Pulmonary artery endothelial cell (primary cell): ENCODE measurements at places on chromosomes 3 and 15. TPM values are rescaled to one million over a fixed set of nuclear protein-coding genes. Genes with fewer than 3 reads are reported as not detected.

- DNase-seq = no peak
Observed at GRCh38 chr3:146953511-146953981, 348.4 kb upstream of the PLSCR5 start.

GRCh38 chr15:70563561-70564095, 199.7 kb downstream of the UACA start:
- no peak for DNase-seq

- DNase-seq = no peak
Observed at GRCh38 chr15:65450556-65450955, 27.8 kb upstream of the IGDCC4 start.

GRCh38 chr3:116474801-116475200, 29.5 kb upstream of the LSAMP start:
- no peak for DNase-seq

GRCh38 chr15:101481917-101482525, 7.5 kb downstream of the PCSK6 start:
- no peak for DNase-seq

GRCh38 chr3:7381741-7382140, 520.8 kb downstream of the GRM7 start:
- no peak for DNase-seq

DNA sequence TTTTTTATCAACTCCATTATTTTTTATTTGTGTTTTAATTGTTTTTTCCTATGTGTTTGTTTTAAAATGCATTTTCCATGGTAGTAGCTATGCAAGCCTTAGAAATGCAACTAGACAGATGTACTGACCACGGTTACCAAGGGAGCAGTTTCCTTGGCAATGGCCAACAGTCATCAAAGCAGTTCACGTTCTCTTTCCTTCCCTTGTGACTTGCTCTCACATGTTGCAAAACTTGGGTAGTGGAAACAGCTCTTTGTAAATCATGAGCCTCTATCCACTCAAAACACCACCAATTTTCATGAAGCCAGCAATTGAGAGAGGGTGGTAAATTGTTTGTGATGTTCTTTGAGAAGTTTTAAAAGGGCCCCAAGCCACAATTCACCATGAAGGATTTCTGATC, 499.4 kb upstream of the MDFIC2 start:
- DNase-seq = no peak

DNA sequence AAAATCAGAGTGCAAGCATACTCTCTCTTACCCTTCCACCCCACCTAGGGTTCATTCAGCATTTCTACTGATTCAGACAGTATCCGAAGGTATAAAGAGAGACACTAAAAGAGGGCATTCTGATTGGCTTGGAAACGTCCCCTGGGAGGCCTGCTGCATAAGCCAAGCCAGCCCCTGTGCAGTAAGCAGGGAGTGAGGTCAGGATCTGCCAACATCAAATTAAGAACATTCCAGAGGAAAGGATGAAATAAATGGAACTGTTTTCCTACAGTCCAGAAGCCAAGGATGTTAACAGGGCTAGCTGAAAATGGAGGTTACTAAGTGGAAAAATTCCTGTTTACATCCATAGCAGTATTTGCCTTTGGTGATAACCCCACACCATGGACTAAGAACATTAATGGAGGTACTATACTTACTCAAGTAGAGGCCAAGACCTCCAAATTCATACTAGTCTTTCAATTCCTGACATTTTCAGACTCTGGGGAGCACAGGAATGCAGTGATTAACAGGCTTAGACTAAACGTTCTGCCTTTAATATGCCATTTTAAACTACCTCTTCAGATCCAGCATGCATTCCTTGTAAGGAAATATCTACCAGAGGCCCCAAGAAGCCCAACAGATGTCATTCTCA, 34.5 kb downstream of the NPTN start:
- no peak for DNase-seq

GRCh38 chr15:59208613-59209249, 2.1 kb downstream of the LDHAL6B start:
- no peak for DNase-seq

DNA sequence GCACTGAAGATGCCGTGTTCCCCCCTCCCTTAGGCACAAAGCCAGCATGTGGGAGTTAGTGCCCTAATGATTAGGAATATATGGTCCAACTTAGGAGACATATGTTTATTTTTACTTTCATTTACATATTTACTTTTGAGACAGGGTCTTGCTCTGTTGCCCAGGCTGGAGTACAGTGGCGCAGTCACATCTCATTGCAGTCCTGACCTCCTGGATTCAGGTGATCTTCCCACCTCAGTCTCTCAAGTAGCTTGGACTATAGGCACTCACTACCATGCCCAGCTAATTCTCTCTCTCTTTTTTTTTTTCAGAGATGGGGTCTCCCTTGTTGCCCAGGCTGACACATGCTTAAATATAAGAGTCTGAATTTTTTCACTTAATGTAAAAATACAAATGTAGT, 51.6 kb upstream of the TBC1D23 start:
- no peak for DNase-seq

- no peak for DNase-seq
Observed at GRCh38 chr3:11625376-11626083, 18.2 kb downstream of the VGLL4 start.

GRCh38 chr15:25611603-25612002, 172.8 kb upstream of the UBE3A start:
- no peak for DNase-seq

GRCh38 chr3:101695779-101696372, 9.4 kb upstream of the RPL24 start:
- DNase-seq = no peak

DNA sequence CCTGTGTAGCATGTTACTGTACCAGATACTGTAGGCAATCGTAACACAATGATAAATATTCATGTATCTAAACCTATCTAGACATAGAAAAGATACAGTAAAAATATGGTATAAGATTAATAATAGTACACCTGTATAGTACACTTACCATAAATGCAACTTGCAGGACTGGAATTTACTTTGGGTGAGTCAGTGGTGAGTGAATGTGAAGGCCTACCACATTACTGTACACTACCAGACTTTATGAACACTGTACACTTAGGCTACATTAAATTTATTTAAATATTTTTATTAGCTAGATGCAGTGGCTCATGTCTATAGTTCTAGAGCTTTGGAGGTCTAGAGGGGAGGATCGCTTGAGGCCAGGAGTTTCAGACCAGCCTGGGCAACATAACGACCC, 186.6 kb upstream of the ROPN1 start:
- DNase-seq = no peak

GRCh38 chr3:117790235-117790987, 1080.8 kb downstream of the TUSC7 start:
- no peak for DNase-seq

DNA sequence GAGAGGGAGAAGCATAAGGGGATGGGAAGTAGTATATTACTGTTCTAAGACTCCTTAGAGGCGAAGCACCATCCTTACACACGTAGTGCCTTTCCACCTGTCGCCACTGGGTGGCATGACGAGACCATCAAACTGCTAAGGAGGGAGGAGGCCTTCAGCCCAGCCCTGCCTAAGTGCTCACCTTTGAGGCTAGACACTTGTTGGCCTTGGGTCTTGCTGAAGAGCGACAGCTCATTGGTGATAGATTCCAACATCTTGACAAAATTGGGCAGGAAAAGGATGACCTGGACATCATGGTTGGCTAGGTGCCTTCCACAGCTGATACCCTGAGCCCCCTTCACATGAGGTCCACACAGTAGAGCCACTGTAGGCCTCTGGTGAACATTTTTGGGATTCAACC, 19.6 kb downstream of the CLK3 start:
- no peak for DNase-seq

DNA sequence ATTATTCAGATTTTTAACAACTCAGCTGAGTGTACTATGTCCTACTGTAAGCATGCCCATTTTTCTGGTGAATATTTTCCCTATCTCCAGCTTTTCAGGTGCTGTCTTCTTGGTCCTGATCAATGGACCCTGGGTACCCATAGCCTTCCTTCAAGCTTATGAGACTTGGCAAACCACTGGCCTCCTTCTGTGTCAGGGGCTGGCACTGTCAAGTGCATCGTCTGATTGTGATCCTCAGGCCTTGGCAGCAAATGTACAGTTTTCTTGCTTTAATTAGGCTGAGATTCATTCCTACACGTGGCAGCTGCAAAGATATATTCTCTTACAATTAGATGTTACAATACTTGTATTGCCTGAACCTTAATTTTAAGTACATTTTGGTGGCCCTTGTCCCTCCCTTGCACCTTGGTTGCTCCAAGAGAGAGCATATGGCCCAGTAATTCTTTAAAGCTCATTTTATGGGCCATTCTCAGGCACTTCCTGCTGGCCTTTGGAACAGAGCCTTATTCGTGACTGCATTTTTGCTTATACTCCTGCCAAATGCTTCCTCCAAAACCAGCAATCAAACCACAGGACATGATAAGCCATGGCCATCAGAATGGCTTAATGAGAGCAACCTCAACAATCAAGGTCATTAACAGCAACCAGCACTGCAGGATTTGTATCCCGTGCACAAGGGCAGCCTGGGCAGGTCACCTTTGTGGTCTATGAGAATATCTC, 179.9 kb downstream of the CNTN6 start:
- no peak for DNase-seq

- DNase-seq = no peak
Observed at GRCh38 chr3:160162440-160162839, 62.8 kb upstream of the C3orf80 start.

- DNase-seq = no peak
Observed at GRCh38 chr3:55487381-55488241, 505 bp upstream of the WNT5A start.

- no peak for DNase-seq
Observed at GRCh38 chr3:122857019-122857418, 62.1 kb downstream of the SLC49A4 start.

TM4SF4 gene
- total RNA-seq = not detected in 2 replicates

RIOX2 gene
- total RNA-seq = 27.4 and 33.6 TPM in 2 replicates

RFT1 gene
- total RNA-seq = 25.3 and 32.6 TPM in 2 replicates

MUC4 gene
- not detected in 2 replicates for total RNA-seq

CCR3 gene
- total RNA-seq = not detected in 2 replicates

WDR93 gene
- total RNA-seq = under 0.01 and 0.07 TPM in 2 replicates

PLA2G4E gene
- not detected in 2 replicates for total RNA-seq

ZNF502 gene
- 3.6 and 3.7 TPM in 2 replicates for total RNA-seq

ZPLD1 gene
- total RNA-seq = 0.04 and 0.07 TPM in 2 replicates

FES gene
- total RNA-seq = 60.5 and 76.2 TPM in 2 replicates
